Activated CD4-positive, alpha-beta T cell treated with anti-CD3 and anti-CD28 coated beads, Interleukin-10, Interleukin-2, amounts not matched to agents 100 ng/mL and 50 ng/mL, durations not matched to agents 16 hours and 8 hours (primary cell): ENCODE measurements at places on chromosomes 2 and 18.

DNA sequence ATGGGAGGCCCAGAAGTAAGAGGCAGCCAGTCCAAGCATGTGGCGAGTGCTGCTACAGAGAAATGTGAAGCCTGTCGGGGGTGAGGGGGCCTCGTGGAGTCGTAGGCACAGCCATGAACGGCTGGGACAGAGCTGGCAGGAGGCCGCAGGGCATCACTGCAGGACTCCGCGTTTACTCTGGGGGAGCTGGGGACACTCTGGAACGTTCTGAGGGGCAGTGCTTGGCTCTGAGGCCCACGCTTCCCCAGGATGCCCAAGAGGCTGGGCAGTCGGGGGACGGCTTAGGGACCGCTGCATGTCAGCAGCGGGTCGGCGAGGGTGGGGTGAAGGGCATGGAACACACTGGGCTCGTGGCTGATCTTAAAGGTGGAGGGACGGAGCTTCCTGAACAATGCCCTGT, 6.6 kb downstream of the TMEM18 start:
- no peak for DNase-seq

- no peak for DNase-seq
Observed at GRCh38 chr18:74183130-74183529, 34.8 kb downstream of the TIMM21 start.

DNA sequence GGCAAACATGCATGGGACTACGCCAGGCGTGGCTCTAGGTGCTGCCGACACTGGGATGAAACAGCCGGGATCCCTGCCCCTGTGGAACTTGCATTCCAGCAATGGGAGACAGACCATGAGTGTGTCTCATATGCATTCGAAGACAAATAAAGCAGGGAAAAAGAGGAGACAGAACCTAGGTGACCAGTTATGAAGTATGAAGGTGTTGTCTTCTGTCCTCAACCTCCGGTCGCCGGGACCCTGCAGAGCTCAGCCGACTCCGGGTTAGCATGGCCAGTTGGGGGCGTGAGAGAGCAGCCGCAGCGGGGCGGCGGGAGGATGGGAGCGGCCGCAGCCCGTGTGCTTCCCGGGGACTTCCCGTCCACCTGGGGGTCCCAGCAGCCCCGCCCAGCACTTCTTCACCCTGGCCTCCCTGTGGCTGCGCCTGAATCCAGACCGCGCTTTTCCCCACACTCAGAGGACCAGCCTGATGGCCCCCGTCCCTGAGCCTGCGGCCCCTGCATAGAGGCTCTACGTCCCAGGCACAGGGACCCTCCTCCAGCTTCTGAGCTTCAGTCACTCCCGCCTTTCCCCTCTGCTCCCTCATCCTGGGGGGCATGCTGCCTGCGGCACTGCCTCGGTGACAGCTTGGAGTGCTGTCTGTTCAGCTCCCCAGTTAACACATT, 11.4 kb downstream of the ID2 start:
- peak; percentile 53 for DNase-seq

GRCh38 chr2:46096260-46096659, 200.9 kb upstream of the EPAS1 start:
- DNase-seq, result no peak

- DNase-seq, result no peak
Observed at GRCh38 chr18:73577365-73577764, 570.3 kb downstream of the FBXO15 start.

GRCh38 chr2:64277101-64277849, 133.1 kb upstream of the PELI1 start:
- DNase-seq, result no peak

DNA sequence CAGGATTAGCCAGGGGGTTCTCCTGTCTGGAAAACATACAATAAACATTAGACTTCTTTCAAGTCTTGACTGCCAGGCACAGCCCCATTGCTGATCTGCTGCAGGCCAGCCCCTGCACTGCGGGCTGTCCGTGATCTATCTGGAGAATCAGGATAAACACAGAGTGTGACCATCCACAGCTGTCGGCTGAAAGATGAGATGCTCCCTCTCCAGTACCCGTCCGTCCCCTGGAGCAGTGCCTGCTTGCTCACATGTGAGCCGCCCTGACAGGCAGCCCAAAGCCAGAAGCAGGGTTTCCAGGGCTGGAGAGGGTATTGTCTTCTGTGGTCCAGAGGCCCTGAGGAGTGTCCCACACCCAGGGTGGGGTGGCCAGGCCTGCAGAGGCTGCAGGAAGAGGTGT, 46.1 kb upstream of the FOSL2 start:
- DNase-seq, result no peak

- DNase-seq, result no peak
Observed at GRCh38 chr18:48946329-48946835, 4.4 kb downstream of the SMAD7 start.

GRCh38 chr2:135091681-135092080, 39.6 kb downstream of the RAB3GAP1 start:
- DNase-seq, result no peak

GRCh38 chr2:10425699-10426098, 22.4 kb downstream of the ODC1 start:
- no peak for DNase-seq

DNA sequence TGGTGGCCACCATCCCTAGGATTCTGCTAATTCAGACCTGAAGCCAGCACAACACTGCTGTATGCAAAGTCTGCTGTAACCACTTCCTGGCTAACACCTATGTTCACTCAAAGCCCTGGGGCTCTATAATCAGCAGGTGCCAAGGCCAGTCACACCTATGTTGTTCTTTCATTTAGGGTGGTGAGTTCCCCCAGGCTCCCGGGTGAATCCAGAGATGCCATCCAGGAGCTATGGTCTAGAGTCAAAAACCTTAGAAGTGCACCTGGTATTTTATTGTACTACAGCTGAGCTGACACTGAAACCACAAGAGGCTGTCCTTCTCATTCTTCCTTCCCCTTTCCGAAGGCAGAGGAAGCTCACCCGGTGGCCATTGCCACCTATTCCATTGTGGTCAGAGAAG, 46.2 kb upstream of the CCDC141 start:
- DNase-seq, result peak; percentile 13

GRCh38 chr2:100929147-100929546, 72.9 kb upstream of the RPL31 start:
- no peak for DNase-seq

DNA sequence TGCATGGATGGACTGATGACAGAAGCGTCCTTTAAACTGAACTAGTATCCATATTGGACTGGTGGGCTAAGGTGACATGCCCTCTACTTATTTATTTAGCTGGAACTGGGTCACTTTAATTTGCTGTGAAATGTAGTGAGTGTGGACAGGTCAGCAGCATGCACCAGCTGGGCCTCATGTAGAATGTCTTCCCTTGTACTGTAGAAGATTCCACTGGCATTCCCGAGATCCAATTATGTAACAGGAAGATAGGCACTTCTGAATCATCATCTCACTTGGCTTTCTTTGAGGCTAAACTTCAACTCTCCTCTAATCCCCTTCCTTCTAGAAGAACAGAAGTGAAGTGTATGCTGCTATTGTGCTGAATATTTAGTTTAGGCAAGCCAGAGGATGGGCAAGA, 296.2 kb downstream of the SLC8A1 start:
- DNase-seq, result no peak

DNA sequence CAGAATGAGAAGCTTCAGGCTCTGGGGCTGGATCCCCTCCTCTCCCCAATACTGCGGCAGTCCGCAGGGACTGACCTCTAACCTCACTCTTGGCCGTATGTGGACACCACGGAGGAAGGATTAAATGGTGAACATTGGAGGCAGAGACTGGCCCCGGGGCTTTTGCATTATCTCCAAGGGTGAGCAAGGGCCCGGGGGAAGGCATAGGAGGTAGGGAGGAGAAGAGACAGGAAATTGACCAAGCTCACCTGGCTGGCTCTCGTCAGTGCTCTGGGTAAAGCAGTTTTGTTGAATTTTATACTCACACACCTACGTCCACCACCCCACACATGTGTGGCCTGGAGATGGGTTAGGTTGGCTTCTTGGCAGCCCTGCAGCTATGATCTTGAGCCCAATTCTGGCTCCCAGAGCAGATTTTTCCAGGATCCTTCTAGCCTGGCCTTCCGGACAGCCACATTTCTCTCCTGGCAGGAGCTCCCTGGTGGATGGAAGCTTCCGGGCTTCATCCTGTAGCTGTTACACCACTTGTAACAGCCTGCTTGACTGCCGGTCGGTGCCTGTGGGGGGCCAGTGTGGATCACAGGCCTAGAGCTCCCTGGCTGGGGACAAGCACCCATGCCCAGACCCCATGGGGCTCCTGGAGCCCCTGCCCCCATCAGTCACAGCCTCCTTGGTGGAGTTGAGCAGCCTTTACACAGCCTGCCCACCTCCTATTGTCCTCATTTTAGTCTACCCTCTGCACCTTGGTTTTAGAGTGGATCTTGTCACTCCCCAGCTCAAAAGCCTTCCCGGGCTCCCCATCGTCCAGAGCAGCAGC, 7.6 kb downstream of the ITM2C start:
- DNase-seq, result no peak

GRCh38 chr2:188894979-188895378, 79.2 kb upstream of the COL3A1 start:
- DNase-seq, result no peak

GRCh38 chr2:133837441-133838094, 269.3 kb upstream of the NCKAP5 start:
- no peak for DNase-seq

GRCh38 chr18:52278191-52278590, 61.8 kb upstream of the DCC start:
- DNase-seq, result no peak

DNA sequence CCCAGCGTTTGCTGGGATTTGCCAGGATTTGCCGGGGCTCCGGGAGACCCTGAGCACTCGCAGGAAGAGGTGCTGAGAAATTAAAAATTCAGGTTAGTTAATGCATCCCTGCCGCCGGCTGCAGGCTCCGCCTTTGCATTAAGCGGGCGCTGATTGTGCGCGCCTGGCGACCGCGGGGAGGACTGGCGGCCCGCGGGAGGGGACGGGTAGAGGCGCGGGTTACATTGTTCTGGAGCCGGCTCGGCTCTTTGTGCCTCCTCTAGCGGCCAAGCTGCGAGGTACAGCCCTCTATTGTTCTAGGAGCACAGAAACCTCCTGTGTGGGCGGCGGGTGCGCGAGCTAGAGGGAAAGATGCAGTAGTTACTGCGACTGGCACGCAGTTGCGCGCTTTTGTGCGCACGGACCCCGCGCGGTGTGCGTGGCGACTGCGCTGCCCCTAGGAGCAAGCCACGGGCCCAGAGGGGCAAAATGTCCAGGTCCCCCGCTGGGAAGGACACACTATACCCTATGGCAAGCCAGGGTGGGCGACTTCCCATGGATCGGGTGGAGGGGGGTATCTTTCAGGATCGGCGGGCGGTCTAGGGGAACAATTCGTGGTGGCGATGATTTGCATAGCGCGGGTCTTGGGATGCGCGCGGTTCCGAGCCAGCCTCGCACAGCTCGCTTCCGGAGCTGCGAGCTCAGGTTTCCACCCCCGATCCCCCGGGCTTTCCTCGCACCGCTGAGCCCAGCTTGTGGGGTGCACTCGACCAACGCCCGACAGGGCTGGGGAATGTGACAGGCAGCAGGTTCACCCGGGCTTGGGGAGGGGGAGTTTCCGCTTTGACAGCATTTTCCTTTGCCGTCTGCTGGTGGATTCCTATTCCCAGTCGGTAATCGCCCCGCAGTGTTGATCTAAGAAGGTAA, 2.8 kb downstream of the ONECUT2 start:
- DNase-seq, result peak; percentile 80

DNA sequence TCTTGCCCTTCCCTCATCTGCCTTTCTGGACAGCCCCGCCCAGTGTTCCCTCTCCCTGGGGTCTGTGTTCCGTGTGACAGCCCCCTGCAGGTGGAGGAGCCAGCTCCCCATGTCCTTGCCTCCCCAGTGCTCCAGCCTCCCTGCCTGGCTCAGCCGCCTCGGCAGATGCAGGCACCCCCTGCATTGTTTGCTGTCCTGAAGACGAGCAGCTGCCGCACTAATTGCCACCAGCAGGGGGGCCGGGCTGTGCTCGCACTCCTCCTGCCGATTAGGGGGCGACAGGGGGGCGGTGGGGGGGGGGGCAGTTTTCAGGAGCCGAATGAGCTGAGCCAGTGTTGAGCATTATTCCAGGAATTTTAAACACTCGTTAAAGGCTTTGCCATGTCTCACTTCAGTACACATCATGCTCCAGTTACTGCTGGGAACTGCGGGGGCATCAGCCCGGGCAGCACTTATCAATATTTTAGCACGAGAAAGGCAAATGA, 23.3 kb downstream of the SIX3 start:
- DNase-seq, result no peak

DNA sequence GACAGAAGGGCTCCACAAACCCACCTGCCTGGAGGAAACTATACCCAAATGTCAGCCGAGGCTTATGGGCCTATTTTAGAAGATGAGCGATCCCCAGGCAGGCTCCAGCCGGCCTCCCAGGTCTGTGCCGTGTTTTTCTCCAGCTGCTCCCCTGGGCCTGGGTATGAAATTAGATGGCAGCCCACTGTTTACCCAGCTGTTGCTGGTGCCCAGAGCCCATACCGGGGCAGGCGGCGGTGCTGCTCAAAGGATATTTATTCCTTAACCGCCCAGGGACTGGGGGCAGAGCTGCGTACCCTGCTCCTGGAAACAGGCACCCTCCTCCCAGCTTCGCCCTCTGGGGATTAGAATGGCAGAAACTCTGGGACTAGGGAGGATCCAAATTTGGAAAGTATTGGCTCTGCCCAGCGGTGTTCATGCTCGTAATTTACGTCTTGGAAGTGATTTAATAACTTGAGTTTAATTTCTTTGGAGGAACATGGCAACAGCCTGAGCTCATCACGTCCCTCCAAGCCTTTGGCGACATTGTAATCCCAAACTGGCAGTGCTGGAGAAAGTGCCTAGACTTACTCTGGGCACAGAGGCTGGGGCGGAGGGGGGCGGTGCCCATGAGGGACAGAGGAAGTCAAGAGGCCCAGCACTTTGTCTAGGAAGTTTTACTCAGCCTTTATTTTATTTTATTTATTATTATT, 199.2 kb downstream of the KLHL29 start:
- DNase-seq, result no peak

GRCh38 chr2:160322320-160322719, 122.2 kb upstream of the ITGB6 start:
- DNase-seq, result peak; percentile 89

- DNase-seq, result no peak
Observed at GRCh38 chr2:12896318-12896982, 179.7 kb downstream of the TRIB2 start.

DNA sequence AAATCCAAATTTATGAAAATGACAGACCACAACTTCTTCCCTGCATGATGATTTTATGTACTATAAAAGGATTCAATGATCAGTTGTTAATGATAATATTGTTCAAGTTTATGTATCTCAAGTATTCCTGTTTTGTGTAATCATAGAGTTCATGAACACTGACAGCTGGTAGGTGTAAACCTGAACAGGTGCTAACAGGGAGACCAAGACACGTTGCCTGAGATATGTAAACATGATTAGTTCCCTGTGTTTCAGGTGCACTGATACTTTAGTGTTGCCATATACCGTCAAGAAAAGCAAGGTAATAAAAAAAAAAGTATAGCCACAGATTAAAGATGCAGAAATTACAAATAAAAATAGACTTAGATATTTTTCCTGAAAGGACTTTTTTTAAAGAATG, 131.8 kb downstream of the BAZ2B start:
- DNase-seq, result no peak

DNA sequence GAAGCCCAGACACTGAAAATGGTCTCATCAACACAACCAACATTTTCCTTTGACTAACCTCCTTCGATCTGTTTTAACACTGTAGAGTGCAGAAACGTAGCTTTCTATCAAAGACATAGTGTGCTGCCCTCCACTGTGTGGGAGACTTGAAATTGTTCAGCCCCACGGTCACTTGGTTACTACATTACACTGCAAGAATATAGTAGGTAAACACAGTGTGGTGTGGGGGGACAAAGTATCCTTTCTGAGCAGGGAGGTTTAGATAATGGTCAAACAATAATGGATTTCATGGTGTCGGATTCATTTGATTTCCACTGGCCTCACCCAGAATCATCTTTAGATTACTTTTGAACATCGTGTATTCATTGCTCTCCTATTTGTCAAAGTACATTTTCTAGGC, 181.0 kb downstream of the ERBB4 start:
- DNase-seq, result no peak
